ENCODE measurements at places on chromosomes 12 and 14.

DNA sequence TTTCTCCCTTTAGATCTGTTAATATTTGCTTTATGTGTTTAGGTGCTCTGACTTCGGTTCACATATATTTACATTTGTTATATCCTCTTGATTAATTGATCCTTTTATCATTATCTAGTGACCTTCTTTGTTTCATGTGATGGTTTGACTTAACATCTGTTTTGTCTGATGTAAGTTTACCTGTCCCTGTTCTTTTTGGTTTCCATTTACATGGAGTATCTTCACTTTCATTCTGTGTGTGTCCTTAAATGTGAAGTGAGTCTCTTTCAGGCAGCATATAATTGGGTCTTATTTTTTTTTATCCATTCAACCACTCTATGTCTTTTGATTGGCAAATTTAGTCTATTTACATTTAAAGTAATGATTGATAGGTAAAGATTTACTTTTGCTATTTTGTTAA, 24.2 kb downstream of the TRMT5 start:
- no peak for DNase-seq

- DNase-seq = no peak
Observed at GRCh38 chr12:108430245-108430644, 84.8 kb upstream of the FICD start.

DNA sequence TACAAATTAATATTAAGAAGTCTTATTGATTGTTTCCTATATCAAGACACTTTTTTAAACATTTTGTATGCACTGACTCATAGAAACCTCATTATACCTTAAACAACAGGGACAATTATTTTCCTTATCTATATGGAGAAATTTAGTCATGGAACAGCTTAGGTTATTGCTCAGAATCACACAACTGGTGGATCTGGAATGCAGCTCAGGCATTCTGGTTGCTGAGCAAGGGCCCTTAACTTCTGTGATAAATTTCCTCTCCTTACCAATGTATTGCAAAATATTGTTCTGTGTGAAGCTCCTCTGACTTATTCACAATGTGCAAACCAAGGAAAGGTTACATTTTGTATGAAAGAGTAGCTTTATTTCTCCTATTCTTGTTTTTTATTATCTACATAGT, 817.8 kb downstream of the LRFN5 start:
- DNase-seq = no peak

GRCh38 chr12:3428631-3429030, 62.4 kb upstream of the PRMT8 start:
- no peak for DNase-seq

GRCh38 chr14:57816568-57817284, 49.2 kb downstream of the SLC35F4 start:
- no peak for DNase-seq

- DNase-seq = no peak
Observed at GRCh38 chr12:64025174-64025958, 180.9 kb downstream of the SRGAP1 start.

DNA sequence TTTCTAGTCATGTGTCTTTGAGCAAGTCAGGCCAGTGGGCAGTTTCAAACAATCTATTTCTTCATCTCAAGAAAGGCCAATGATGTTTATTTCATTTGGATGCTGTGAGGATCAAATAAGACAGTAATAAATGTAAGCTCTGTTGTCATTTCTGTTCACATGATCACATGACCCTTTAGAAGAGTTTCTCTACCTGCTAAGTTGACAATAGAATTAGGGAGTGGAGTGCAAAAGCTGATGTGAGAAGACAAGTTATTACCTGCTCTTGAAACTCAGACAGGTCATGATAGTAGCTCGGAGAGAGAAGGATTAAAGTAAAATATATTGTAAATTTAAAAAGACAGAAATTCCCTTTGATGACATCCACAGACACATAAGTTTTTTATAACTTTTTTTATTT, 37.3 kb upstream of the DCN start:
- no peak for DNase-seq

GRCh38 chr12:114018669-114019068, 52.5 kb upstream of the RBM19 start:
- DNase-seq = no peak

DNA sequence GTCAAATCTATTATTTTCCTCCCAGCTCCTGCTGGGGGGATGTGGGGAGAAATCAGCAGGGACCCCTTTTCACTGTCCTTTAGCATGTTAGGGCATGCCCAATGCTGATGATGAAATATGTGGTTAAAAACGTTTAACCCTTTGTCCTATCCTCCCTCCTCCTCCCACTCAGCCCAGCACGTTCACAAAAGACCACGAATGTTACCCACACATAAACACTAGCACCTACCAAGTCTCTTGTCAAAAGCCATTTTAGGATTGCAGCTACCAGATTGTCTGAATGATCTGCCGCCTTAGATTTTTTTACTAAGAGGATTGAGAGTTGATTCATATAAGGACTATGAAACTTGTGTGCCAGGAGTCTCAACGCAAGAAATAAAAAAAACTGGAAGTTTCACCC, 70.4 kb downstream of the TBK1 start:
- DNase-seq = no peak

GRCh38 chr12:77808534-77808933, 22.2 kb upstream of the NAV3 start:
- DNase-seq = no peak

DNA sequence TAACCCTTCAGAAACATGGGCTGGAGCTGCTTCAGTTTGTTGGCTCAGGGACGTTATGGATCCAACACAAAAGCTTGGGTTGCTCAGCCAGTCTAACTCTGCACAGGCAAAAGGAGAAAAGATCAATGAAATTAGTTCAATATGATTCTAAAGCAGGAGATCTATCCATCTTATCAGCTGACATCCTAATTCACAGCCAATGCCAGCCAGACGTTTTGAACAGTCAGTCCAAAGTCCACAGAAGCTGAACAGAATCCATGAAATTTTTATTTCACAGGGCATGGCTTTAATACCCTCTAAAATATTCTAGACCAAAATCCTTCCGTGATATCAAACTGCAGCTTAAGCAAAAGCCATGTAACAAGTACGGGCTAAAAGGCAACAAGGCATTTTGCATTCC, 13.7 kb downstream of the NRDE2 start:
- DNase-seq = no peak

DNA sequence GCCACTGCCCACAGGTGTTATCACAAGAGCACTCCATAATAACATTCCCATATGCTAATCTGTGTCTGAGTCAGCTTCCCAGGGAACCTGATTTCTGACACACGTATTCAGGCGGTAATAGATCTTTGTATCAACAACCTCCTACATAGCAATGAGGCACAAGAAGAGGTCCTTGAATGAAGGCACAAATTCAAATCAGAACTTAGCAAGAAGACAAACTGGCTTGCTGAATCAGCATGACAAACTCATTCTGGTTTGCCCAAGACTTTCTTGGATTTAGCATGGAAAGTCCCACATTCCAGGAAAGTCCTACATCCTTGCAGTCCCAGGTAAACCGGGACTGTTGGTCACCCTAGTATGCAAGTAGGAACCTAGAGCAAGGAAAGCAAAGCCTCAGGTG, 33.9 kb upstream of the RNU6-7 start:
- DNase-seq = no peak

DNA sequence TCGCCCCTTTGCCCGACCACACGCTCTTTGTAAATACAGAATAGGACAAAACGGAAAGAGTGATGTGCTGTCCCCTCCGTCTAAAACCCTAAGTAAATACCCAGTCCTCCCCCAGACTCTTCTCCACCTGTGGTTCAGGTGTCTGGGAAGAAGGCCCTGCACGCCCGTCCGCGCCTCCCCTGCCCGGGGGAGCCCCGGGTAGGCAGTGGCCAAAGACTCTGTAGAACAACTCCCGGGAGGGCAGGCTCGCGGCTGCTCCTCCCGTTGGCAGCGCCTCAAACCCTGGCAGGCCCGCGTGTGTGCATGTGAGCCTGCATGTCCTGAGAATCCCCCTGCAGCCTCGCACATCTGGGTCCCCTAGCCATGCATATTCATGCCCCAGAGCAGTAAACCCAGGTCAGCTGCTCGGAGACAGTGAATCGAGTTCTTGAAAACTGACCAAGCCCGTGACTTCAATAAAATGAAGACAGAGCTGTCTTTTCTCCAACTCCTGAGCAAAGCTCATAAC, 165.8 kb downstream of the MON2 start:
- no peak for DNase-seq

- DNase-seq = no peak
Observed at GRCh38 chr14:96790706-96791105, 6.5 kb upstream of the VRK1 start.

- no peak for DNase-seq
Observed at GRCh38 chr12:83122623-83122934, 435.9 kb downstream of the TMTC2 start.

- DNase-seq = no peak
Observed at GRCh38 chr14:34554540-34555250, 15.2 kb upstream of the EAPP start.

DNA sequence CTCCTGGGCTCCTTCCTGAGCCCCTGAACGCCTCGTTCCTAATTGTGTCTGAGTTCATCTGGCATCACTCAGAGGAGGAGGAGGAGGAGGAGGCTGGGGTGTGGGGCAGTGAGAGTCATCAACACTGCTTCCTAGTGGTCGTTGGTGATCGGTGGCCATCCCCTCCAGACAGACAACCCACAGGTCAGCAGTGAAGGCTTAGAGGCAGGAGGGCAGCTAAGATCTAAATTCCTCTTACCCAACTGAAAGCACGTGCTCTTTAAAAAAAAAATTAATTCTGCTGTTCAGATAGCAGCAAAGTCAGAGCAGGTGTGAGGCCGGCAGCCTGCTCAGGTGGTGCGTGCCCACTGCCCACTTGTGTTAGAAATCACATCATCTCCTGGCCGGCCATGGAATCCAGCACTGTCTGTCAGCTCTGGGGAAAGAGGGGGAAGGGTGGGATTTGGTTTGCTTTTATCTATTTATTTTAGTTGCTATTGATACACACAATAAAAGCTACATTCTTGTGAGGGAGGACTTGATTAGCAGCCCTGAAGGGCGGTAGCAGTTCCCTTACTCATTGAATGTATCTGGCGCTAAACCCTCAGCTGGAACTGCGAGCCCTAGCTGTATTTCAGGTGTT, 46.6 kb downstream of the PPP2R5C start:
- DNase-seq = no peak

GRCh38 chr14:81169711-81170103, 51.1 kb downstream of the GTF2A1 start:
- DNase-seq = no peak

GRCh38 chr14:69500736-69501135, 16.2 kb downstream of the PLEKHD1 start:
- DNase-seq = no peak

- no peak for DNase-seq
Observed at GRCh38 chr12:6753772-6754356, 923 bp upstream of the MLF2 start.

DNA sequence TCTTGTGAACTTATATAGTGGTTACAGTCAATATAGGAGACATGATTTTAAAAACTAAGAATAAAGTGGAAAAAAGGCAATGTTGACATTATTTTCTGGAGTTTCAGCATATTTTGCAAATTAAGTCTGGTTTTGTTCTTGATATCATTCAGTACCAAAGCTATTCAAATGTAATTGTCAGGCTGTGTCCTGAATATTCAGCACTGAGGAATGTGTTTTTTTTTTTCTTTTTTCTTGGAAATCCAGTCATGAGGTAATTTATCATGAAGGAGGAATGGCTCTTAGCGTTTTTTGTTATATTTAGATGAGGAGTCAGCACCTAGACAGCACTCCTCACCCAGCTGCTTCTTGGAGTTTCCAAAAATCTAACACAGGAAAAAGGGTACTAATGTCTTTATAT, 225.5 kb downstream of the CCDC91 start:
- no peak for DNase-seq

DNA sequence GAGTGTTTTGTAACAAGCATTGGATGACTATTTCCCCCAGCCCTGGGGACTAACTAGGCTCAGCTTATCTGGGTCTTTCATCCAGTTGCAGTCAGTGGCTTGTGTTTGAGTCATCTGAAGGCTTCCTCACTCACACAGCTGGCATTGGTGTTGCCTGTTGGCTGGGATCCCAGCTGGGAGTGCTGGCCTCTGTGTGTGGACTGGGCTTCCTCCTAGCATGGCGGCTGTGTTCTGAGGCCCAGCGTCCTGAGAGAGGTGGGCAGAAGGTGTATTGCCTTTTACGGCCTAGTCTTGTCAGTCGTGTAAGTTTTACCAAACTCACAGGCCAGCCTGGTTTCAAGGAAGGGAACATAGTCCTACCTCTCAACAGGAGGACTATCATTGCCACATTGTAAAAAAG, 28.3 kb upstream of the PPP2R5C start:
- no peak for DNase-seq

GRCh38 chr12:63997198-63997597, 152.7 kb downstream of the SRGAP1 start:
- no peak for DNase-seq

- DNase-seq = no peak
Observed at GRCh38 chr12:82479511-82479910, 121.2 kb downstream of the METTL25 start.

GRCh38 chr12:19288603-19289244, 150.6 kb upstream of the AEBP2 start:
- no peak for DNase-seq

GRCh38 chr14:91149462-91149861, 35.6 kb downstream of the DGLUCY start:
- DNase-seq = no peak

DNA sequence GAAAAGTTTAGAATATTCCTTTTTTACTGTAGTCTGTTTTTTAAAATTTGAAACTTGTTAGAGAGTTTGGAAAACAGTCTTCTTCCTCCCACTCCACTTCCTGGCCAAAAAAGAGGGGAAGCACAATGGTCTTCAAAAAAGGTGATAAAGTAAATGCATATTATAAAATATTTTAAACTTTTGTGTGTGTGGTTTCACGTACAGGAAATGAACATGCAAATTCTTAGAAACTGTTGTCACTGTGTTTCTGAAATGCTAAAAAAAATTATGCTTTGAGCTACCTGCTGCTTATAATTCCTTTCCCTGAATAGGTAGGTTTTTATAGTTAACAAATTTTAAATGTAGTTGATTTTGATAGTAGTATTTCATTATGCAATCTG, 2.9 kb downstream of the FGFR1OP2 start:
- DNase-seq = no peak

- no peak for DNase-seq
Observed at GRCh38 chr14:52112336-52113018, 43.6 kb upstream of the NID2 start.

GRCh38 chr12:58841058-58841798, 79.1 kb downstream of the LRIG3 start:
- no peak for DNase-seq

GRCh38 chr14:60705100-60705499, 19.1 kb downstream of the SIX4 start:
- DNase-seq = no peak

DNA sequence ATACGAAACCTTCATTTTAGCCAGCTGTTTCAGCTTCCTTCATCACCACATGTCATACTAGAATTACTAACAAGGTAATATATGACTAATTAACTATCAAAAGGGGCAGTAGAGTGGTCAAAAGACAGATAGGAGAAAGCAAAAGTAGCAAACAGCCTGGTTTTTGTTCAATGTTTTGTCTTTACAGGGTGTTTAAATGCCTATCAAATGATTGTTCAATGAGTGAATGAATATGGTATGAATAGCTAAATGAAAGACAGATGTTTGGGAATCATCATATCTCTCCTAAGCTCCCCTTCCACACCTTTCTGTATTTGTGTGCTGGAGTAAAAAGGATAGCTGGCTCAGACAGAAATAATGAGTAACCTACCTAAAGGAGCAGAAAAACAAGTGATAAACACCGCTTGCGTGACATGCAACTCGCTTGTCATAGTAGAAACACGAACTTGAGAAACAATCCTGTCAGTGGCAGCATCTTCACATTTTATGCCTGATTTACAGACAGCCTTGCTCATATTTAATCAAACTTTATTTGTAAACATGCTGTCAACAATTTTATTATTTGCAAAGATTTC, 34.2 kb downstream of the ABCC9 start:
- no peak for DNase-seq
